ENCODE measurements at places on chromosomes 11 and 22. TPM values are rescaled to one million over a fixed set of nuclear protein-coding genes. Genes with fewer than 3 reads are reported as not detected.
A peak's percentile ranks its signal among the peaks of the same experiment; 100 is the strongest.

- H3K27me3 ChIP-seq, result no peaks in the 10 kb centered on the region
- H3K4me3 ChIP-seq, result no peak overlapping the region
- no peaks in the 10 kb centered on the region for H3K36me3 ChIP-seq
- no peak for DNase-seq
- peak overlapping the region; percentile 46 for H3K27ac ChIP-seq
Observed at GRCh38 chr11:130839981-130840666, 76.2 kb downstream of the SNX19 start.

GRCh38 chr22:48581205-48581766 is 1246.4 kb downstream of the BRD1 start:
- H3K27ac ChIP-seq, result no peak overlapping the region
- no peaks in the 10 kb centered on the region for H3K27me3 ChIP-seq
- no peak for DNase-seq
- no peaks in the 10 kb centered on the region for H3K36me3 ChIP-seq

The CCDC116 gene
- not detected for total RNA-seq

DNA sequence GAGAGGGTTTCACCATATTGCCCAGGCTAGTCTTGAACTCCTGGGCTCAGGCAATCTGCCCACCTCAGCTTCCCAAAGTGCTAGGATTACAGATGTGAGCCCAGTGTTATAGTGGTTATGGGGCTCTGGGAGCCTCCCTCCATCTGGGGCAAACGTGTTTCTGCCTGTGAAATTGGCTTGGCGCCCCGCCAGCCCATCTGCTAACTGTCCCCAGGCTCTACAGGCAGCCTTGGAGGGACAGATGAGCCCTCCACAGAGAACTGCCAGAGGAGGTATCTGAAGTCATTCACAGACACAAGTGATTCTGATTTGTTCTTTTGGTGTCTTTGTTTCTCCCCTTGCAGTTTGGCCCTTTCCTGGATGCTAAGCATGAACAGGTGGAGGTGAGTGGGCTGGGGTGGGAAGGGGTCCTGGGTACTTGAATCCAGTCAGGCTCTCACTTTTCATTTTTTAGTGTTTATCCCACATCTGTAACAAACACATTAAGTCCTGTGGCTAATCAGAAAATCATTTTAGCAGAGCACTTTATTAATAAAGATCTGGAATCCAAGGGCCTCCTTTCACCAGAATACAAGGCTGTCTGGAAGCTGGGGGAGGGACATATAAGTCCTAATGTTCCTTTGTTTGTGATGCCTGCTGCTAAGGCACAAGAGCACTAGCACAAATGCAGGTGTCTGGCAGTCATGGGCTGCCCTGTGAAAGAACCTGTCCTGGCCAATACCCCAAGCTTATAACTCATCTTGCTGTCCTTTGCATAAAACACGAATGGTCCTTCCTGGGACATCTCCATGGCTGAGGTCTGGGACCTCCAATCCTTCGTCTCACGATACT is 25.7 kb upstream of the CDC42EP2 start:
- peaks cover 15% of the 10 kb centered on the region for H3K36me3 ChIP-seq
- no peaks in the 10 kb centered on the region for H3K27me3 ChIP-seq
- no peak overlapping the region for H3K4me3 ChIP-seq
- no peak for DNase-seq
- H3K4me1 ChIP-seq, result peaks cover 6% of the 10 kb centered on the region
- no peak overlapping the region for H3K27ac ChIP-seq

DNA sequence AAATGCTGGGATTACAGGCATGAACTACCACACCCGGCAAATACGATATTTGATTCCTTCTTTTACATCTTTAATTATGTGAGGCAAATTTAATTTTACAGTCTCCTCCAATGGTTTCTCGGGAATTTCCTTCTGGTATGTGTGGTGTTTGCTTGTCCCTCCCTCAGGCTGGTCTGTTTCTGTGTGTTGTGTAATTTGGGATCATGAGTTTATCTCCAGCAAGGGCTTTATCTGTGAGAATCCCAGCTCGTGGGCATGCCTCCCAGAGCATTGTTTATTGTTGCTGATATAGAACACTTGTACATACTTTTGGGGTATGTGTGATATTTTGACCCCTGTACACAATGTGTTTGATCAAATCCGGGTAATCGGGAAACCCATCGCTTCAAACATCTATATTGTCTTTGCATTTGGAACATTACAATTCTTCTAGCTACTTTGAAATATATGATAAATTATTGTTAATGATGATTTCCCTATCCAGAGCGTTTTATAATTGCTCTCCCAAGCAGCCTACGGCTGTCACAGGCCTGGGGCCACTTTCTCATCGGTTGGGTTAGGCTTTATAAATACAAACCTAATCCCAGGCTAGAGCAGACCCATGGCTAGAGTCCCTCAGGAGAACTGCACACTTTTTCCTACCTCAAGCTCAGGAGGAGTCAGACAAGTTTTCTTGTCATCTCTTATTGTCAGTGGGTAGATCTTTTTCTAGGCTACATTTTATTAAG is 15.0 kb upstream of the PRR5 start:
- no peaks in the 10 kb centered on the region for H3K4me1 ChIP-seq
- no peak overlapping the region for H3K27ac ChIP-seq
- no peaks in the 10 kb centered on the region for H3K36me3 ChIP-seq
- H3K4me3 ChIP-seq, result no peak overlapping the region
- DNase-seq, result no peak
- H3K27me3 ChIP-seq, result no peaks in the 10 kb centered on the region

DNA sequence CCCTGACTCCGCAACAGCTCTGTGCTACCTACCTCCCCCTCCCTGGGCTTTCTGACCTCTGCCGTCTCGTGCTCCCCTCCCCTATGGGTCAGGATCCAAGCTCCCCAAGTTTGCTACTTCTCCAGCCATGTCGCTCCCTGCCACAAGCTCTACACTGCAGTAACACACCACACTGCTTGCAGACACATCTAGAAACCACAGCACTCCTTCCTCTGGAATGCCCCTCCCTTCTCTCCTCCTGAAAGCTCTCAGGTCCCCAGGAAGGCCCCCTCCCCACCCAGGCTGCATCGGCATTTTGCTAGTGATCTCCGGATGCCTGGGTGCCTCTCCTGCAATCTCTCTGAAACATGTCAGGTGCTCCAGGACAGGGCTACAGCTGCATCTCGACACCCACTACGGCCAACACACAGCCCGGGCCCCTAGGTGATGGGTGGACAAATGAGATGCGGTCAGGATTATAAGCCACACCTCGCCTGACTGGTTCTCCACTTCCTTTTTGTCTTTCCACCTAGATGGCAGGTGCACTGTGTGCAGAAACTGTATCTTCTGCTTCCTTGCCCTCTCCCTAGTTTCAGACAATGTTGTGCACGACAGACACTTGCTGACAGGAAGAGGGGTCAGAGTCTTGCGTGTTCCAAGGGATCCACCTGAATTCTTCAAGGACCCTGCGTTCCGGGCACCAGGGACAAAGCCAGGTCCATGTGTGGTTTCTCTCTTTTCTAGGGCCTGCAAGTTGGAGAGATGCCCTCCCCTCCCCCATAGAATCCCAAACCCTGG is 22.9 kb downstream of the RPUSD4 start:
- no peaks in the 10 kb centered on the region for H3K4me1 ChIP-seq
- no peak for DNase-seq
- H3K36me3 ChIP-seq, result no peaks in the 10 kb centered on the region
- H3K4me3 ChIP-seq, result no peak overlapping the region
- H3K27me3 ChIP-seq, result no peaks in the 10 kb centered on the region
- H3K27ac ChIP-seq, result no peak overlapping the region

DNA sequence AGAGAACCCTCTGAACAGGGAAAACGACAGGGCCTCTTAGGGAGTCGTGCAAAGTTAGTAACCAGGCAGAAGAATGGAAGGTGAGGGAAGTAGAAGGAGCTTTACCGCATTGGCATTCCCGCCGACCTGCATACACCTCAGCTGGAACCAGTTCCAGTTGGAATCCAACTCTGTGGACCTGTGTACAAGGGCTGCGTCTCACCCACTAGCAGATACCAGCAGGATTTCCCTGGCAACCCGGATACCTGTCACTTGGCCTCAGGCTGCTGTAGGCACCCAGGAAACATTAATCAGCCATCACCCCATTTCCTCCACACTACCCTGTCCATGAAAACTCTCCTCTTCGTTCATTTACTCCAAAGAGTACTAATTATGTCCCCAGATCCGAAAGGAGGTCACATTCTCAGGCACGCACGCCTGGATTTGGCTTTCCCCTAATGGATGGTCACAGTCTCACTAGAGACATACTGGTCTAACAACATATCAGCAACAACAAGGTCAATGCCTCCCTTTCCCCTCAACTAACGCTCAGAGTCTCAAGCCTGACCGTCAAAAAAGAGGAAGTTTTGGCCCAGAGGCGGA is 842 bp downstream of the ARFGAP2 start:
- peaks cover 33% of the 10 kb centered on the region for H3K4me1 ChIP-seq
- no peaks in the 10 kb centered on the region for H3K27me3 ChIP-seq
- peaks cover 59% of the 10 kb centered on the region for H3K36me3 ChIP-seq
- H3K4me3 ChIP-seq, result peak overlapping the region; percentile 99
- DNase-seq, result no peak

GRCh38 chr11:41921746-41922390 is 462.4 kb upstream of the LRRC4C start:
- H3K27me3 ChIP-seq, result no peaks in the 10 kb centered on the region
- H3K27ac ChIP-seq, result no peak overlapping the region
- no peak for DNase-seq
- no peaks in the 10 kb centered on the region for H3K4me1 ChIP-seq
- H3K36me3 ChIP-seq, result no peaks in the 10 kb centered on the region
- H3K4me3 ChIP-seq, result no peak overlapping the region

The KCNK7 gene
- not detected for total RNA-seq

The SCN2B gene
- 0.11 TPM for total RNA-seq

DNA sequence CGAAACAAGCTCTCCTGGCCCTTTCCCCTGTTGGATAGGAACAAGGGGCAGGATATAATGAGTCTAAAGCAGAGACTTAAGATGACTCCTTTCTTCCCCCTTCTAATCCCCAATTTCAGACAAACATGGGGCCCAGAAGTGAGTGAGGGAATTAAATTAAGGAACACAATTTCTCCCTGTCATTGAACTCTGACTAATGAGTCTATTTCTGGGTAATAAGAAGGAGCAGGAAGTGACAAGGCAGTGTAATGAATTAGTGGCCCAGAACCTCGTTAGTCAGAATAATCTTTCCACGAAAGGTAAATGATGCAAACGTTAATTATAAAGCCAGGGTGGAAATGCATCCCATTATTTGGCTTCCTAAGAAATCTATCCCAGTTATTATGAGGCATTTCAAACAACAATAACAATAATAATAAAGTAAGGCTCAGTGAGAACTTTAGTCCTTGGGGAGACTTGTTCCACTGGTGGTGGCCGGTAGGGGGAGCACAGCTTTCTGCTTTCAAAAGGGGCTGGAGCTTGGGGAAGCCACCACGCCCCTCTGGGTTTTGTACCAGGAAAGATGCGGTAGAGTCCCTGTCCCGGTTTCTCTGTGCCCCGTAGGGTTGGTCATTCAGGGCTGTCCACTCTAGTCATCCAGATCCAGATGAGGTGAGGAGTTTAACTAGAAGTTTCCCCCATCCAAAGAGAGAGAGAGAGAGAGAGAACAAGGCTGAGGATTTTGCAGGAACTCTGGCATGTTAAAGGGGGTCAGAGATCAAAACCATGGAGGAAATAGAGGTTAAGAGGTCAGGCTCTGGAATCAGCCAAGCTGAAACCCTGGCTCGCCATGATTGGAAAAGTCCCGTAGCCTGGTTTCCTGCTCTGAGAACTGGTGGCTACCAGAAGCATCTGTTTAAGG is 298.3 kb downstream of the NTM start:
- H3K4me1 ChIP-seq, result no peaks in the 10 kb centered on the region
- DNase-seq, result no peak
